C1 segment of cervical spinal cord (tissue), 14 donors: ENCODE measurements at places on chromosomes 16 and 17.

- DNase-seq = no peak
Measured at GRCh38 chr16:12685806-12686205, 117.9 kb downstream of the CPPED1 start.

- no peak for DNase-seq
Measured at GRCh38 chr16:72099377-72099818, 5.8 kb downstream of the DHX38 start.

- DNase-seq = no peak
Measured at GRCh38 chr16:12449374-12449773, 354.3 kb downstream of the CPPED1 start.

DNA sequence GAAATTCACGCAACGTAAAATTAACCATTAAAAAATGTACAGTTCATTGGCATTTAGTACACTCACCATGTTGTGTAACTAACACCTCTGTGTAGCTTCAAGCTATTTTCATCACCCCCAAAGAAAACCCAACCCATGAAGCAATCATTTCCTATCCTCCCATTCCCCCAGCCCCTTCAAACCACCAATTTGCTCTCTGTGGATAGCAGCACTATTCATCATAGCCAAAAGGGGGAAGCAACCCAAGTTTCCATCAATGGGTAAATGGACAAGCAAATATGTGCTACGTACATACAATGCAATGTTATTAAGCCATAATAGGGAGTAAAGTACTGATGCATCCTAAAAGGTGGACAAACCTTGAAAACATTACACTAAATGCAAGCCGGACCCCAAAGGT lies 10.9 kb upstream of the KRT222 start:
- no peak for DNase-seq

- peak; percentile 27 for DNase-seq
Measured at GRCh38 chr16:69848637-69849545, 86.8 kb downstream of the WWP2 start.

GRCh38 chr16:3961449-3961849 lies 80.9 kb upstream of the CREBBP start:
- no peak for DNase-seq
